Activated B cell treated with CpG ODN at 0.5 μM for 24 hours (primary cell): ENCODE measurements at places on chromosomes 16 and 17. TPM values are rescaled to one million over a fixed set of nuclear protein-coding genes. Genes with fewer than 3 reads are reported as not detected.

Gene SHBG
- not detected in 2 replicates for total RNA-seq

Gene MYL4
- not detected in 2 replicates for total RNA-seq

- DNase-seq: peak; percentile 32
Measured at GRCh38 chr16:11783319-11784037, 13.6 kb downstream of the ZC3H7A start.

GRCh38 chr16:84199861-84200260 is 8.9 kb downstream of the ADAD2 start:
- DNase-seq: no peak

DNA sequence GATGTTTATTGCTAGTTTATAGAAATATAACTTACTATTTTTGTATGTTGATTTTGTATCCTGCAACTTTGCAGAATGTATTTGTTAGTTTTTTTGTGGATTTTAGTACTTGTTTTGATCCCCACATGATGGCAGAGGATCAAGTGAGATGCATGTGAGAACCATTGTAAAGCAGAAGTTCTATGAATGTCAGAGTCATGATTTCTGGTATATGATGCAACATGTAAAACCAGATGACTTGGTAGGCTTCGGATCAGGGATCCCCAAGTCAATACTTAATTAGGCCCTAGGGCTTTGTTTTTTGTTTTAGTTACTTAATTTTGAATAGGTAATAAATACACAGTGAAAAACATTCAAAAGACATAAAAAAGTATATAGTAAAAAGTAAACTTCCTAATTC is 45.8 kb downstream of the ESRP2 start:
- no peak for DNase-seq

DNA sequence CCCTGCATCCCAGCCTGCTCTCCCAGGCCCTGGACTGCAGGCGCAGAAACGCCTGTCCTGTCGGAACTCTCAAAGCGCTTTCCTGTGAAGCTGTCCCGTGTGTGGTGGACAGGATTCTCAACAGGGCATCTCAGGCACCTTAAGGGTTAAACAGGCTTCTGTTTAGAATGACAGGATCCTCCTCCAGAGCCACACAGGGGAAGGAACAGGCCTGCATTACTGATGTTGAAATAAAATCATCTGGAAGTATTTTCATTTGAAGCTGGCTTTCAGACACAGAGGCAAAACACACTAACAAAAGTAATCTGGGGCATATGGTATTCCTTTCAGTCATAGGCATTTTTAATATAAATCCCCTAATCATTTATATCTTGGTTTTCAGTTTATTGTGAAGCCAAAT is 7.4 kb downstream of the HS3ST3A1 start:
- DNase-seq: no peak

- DNase-seq: no peak
Measured at GRCh38 chr17:74028354-74029116, 174.9 kb upstream of the RPL38 start.
